ENCODE measurements at places on chromosomes 3 and 15.

DNA sequence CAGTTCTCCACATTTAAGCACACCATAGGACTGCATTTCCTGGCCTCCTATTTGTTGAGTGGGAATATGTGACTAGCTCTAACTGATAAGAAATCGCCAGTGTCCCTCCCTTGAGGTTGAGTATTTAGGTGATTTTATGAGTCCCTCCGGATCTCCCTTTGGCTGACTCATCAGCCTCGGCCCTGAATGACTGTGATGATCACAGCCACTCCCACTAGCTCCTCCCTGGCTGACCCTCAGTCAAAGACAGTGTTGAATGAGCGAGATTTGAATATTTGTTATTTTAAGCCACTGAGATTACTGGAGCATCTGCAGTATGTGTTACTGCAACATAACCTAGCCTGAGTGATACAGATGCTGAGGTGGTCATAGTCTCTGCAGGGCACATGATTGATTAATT, 515.3 kb downstream of the EPHB1 start:
- DNase-seq: no peak

DNA sequence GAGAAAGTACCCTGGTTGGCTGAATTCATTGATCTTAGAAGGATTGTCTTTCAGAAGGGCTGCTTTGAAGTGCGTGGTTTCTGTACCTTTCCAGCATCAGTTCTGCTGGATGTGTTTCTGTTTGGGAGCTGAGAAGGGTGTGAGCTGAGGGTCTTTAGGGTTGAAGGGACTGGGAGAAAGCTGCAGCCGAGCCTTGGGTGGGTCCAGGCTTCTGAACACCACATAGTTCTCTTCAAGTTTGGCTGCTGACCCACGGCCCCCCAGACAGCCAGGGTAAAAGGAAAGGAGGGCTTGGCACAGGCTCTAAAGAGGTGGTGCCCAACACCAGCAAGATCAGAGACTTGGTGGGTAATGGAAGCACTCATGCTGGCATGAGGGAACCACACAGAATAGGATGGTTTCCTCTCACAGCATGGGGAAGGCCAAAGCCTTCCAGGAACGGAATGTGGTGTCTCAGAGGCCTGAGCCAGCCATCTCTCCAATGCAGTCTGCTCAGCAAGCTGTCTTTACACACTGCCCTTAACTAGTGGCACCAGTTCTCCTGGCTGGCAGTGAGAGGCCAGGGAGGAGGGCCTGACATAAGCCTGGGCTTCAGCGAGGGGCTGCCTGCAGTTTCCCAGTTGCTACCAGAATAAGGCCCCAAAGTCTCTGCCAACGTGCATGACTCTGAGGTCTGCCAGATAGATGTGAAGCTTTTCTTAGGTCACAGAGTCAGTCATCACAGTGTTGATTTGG, 239.0 kb upstream of the TRIM42 start:
- no peak for DNase-seq

DNA sequence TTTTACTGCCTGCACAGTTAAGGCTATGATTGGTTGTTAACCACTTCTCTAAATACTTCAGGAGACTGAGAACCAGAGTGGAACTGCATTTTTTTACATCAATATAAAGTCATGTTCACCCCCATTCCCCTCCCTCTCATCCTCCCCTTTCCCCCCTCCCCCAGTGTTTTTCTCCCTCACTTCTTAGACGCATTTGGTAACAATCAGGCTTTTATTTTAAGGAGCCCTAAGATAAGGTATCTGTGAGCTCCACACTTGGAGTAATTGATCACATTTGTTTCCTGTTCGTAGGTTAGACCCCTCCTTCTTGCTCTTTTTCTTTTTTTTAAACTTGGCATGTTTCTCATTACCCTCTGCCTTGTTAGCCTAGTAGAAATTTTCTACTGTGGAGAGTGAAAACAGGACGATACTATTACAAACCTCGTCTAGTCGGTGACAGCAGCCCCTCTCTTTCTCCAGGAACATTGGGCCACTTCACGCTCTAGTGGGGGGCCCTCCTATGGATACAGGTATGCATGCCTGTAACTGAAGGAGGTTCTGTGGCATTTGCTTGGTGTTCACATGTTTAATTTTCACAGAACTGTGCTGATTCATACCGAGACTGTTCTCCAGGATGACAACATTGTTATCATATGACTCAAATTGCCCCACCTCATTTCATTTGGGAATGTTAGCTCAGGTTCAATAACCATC, 314.4 kb downstream of the MECOM start:
- DNase-seq: no peak

DNA sequence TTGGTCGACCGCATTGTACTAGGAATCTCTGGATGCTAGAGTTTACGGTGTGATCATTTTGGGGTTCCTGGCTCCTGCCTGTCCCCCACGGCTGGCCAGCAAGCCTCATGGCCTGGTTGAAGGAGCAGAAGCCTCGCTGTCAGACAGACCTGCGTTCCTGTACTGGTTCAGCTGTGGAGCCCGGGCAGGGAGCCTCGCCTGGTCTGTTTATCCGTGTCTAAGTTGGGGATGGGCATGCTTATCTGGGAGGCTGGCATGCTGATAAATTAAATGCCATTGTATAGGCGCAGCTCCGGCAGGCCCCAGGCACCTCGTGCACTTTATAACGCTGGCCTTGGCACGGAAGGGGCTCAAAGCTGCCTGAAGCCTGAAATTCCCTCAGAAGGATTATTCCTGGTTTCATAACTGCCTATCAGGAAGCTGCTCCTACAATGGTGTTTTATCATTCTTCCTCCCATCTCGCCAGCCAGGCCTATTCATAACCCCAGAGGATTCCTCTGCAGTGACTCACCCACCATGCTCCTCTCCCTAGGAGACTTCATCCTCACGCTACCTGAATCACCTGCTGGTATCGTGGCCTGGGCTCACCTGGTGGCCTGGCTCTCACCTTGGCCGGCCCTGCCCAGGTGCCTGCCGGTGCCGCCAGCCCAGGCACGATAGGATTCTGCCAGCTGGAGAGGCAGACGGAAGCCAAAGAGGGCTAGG, 110.9 kb downstream of the ASB7 start:
- DNase-seq: no peak

GRCh38 chr3:59766200-59766872, 716.5 kb upstream of the CFAP20DC start:
- peak; percentile 37 for DNase-seq

- no peak for DNase-seq
These were observed 1135.7 kb downstream of the IGSF11 start for GRCh38 chr3:117898722-117899522.

- no peak for DNase-seq
These were observed 734.2 kb downstream of the NAALADL2 start for GRCh38 chr3:175593331-175593730.

DNA sequence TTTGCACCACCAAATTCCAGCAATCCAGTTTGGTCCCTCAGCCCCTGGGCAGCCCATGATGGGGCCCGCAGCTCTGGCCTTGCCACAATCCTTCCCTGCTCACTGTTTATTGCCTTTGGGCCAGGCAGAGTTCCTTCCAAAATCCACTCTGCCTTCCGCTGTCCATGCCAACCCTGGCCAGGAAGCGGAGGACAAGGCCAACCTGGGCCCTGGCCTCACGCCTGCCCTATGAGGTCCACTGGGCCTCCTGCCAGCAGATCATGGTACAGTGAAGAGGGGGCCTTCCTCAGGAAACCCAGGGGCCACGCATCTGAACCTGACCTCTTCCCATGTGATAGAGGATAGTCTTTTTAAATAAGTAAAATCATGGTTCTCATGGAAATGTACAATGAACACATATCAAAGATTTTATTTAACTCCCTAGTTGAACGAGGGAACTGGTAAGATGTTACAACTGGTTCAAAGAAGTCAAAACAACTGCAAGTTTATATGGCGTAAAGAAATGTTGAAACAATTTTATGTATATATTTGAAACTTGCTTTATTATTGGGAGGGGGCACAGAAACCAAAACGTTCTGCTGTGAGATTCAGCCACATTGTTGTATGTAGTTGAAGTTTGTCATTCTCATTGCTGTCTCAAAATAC, 95.8 kb upstream of the TNFAIP8L3 start:
- no peak for DNase-seq

Data from muscle of arm (tissue), 14 donors.